ENCODE measurements at places on chromosomes 5 and 9. TPM values are rescaled to one million over a fixed set of nuclear protein-coding genes. Genes with fewer than 3 reads are reported as not detected.

FGF10 gene
- polyA plus RNA-seq = not detected

RNF183 gene
- polyA plus RNA-seq = not detected

LCN10 gene
- polyA plus RNA-seq = 55.6 TPM

ENTREP1 gene
- not detected for polyA plus RNA-seq

IFNA2 gene
- polyA plus RNA-seq = not detected

WNT8A gene
- polyA plus RNA-seq = not detected

DNA sequence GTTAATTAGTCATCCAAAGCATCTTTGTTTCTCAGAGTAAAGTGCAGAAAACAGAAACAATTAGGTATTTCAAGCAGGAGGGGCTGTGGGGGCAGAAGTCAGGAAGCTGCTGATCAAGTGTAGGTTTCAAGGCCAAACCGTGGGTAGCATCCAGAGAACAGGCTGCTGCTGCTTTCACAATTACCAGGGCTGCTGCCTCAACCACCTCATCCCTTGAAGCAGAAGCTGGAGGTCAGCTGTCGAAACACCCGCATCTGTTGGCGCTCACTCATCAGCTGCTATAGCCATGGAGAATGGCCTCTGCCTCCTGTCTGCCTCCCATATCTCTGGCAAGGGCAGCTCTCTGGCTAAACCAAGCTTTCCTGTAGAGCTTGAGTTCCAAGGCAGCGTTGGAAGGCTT is 122.9 kb upstream of the OSMR start:
- H3K4me3 ChIP-seq = no peak overlapping the region
- DNase-seq = no peak
- no peaks in the 10 kb centered on the region for H3K36me3 ChIP-seq
- no peak overlapping the region for H3K27ac ChIP-seq
- H3K4me1 ChIP-seq = no peaks in the 10 kb centered on the region

DNA sequence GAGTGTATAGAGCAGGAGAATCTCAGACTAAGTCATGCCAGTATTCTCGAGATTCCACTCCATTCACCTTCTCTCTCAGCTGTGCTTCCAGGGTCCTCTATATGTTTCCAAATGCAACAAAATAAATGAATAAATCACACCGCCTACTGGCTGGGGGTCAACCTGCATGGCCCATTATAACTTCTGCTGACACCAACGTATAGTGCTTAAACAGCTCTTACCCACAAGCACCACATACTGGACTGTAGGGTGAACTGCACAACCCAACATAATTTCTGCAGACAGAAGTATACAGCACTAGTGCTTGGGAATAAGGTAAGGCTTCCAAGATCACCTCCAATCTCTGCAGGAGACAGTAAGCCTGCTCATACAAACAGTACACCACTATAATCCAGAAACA is 33.1 kb upstream of the HTR4 start:
- no peak overlapping the region for H3K27ac ChIP-seq
- peaks cover 22% of the 10 kb centered on the region for H3K36me3 ChIP-seq
- peaks cover 34% of the 10 kb centered on the region for H3K27me3 ChIP-seq
- no peaks in the 10 kb centered on the region for H3K4me1 ChIP-seq
- no peak for DNase-seq

GRCh38 chr5:120516805-120517204 is 52.7 kb downstream of the PRR16 start:
- H3K4me3 ChIP-seq = no peak overlapping the region
- no peak overlapping the region for H3K27ac ChIP-seq
- no peaks in the 10 kb centered on the region for H3K27me3 ChIP-seq
- no peaks in the 10 kb centered on the region for H3K4me1 ChIP-seq
- DNase-seq = no peak

DNA sequence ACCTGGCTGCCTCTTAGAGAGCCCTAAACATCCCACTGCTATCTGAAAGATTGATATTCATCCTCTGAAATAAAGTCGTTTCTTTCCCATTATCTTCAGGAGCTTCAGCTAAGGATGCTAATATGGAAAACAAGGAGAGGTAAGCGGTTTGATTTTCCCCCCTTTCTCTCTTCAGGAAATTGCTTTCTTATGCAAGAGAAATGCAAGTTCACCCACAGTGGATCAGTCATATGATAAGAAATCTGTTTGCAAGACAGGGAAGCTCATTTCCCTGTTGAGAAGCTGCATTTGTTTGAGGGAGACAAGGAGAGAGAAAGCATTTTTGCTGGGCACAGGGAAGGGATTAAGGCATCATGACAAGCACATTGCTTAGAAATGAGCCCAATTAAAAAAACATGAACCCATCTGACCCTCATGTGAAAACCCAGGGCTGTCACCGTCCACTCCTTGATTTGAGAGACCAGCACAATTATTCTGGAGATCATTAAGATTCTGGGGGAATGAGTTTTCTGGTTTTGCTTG is 53.7 kb upstream of the BOD1 start:
- no peak overlapping the region for H3K4me3 ChIP-seq
- H3K27ac ChIP-seq = no peak overlapping the region
- no peaks in the 10 kb centered on the region for H3K36me3 ChIP-seq
- no peaks in the 10 kb centered on the region for H3K4me1 ChIP-seq
- no peak for DNase-seq

DNA sequence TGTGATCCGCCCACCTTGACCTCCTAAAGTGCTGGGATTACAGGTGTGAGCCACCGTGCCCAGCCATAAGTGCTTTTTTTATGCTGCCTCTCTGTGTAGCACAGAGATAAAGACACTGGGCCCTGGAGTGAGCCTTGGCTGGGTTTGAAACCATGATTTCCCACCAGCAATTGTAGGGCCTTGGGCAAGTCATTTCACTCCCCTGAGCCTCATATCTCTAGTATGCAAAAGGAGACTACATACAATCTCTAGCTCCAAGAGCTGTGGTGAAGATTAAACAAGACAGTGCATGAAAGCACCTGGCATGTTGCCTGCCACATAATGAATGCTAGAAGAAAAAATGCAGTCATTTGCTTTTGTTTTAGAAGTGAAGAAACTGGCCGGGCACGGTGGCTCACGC is 3.9 kb downstream of the FABP6 start:
- no peaks in the 10 kb centered on the region for H3K27me3 ChIP-seq
- no peak for DNase-seq
- H3K4me3 ChIP-seq = no peak overlapping the region
- H3K27ac ChIP-seq = no peak overlapping the region
- no peaks in the 10 kb centered on the region for H3K4me1 ChIP-seq

GRCh38 chr5:137598399-137598798 is 99.3 kb upstream of the SPOCK1 start:
- DNase-seq = no peak
- H3K36me3 ChIP-seq = no peaks in the 10 kb centered on the region
- H3K4me3 ChIP-seq = no peak overlapping the region
- H3K27ac ChIP-seq = no peak overlapping the region

DNA sequence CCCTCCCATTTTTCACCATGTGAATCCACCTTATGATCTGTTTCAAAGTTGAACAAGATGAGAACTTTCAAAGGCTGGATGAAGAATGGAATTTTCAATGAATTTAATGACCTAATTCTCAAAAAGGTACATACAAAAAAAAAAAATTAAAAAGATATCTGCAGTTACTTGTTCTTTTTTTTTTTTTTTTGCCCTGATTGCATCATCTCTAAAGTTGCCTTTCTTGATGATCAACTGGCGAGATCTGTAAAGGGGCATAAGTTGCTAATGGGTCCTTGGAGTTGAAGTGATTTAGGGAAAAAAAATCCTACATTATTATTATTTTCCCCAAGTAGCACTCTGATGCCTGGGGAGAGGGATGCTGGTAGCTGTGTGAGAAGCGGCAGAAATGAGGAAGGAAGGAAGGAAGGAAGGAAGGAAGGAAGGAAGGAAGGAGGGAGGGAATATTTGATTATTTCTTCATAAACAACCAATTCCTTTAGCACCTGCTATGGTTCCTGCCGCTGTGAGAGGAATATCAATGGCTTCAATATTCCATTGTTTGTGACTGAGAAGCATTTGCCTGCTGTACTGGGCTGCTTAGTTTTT is 48.8 kb upstream of the CD180 start:
- no peaks in the 10 kb centered on the region for H3K36me3 ChIP-seq
- no peaks in the 10 kb centered on the region for H3K27me3 ChIP-seq
- H3K27ac ChIP-seq = peak overlapping the region; percentile 95
- H3K4me1 ChIP-seq = peaks cover 2% of the 10 kb centered on the region

GRCh38 chr5:139743001-139743771 is 52.4 kb upstream of the PSD2 start:
- H3K27ac ChIP-seq = peak overlapping the region; percentile 1
- no peak for DNase-seq
- H3K27me3 ChIP-seq = no peaks in the 10 kb centered on the region
- peak overlapping the region; percentile 20 for H3K4me3 ChIP-seq
- peaks cover 66% of the 10 kb centered on the region for H3K4me1 ChIP-seq

DNA sequence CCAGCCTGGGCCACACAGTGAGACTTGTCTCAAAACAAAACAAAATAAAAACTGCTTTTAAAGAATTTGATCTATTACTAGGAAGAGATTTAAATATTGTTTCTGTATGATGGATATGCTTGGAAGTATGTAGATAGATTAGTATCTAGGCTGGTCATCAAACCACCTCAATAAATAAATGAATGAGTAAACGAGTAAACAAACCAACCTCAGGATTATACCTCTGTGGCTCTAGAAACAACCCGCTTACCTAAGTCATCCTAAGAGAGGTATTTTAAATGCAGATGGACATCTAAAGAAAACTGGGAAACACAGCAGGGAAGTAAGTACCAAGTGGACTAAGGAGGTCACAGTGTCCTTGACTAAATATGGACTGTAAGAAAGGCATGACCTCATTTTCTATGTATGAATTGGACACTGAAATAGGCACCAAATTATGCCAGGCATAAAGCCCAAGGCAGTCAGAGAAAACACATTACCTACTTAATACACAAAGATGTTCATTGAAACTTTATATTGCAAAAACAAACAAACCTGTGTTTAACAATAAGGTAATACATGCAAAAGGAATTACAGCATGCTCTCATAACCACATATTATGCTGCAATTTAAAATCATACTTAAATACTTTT is 7.3 kb downstream of the ANKH start:
- no peaks in the 10 kb centered on the region for H3K36me3 ChIP-seq
- no peak overlapping the region for H3K4me3 ChIP-seq
- H3K27ac ChIP-seq = no peak overlapping the region

DNA sequence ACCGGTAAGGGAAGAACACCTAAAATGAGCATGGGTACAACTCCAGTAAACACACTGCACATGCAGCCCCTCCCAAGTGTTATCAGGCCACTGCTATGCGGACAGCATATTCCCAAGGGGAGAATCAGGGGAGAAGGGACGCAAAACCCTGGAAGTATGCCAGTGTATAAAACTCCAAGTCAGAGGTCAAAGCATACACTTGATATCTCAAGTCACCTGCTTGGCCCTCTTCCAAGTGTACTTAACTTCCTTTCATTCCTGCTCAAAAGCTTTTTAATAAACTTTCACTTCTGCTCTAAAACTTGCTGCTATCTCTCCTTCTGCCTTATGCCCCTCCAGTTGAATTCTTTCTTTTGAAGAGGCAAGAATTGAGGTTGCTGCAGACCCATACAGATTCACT is 408.1 kb downstream of the HTR1A start:
- no peak for DNase-seq
- H3K36me3 ChIP-seq = no peaks in the 10 kb centered on the region
- no peak overlapping the region for H3K27ac ChIP-seq
- no peak overlapping the region for H3K4me3 ChIP-seq
- no peaks in the 10 kb centered on the region for H3K27me3 ChIP-seq

- H3K36me3 ChIP-seq = no peaks in the 10 kb centered on the region
- H3K4me1 ChIP-seq = peaks cover 16% of the 10 kb centered on the region
- H3K27ac ChIP-seq = no peak overlapping the region
- H3K4me3 ChIP-seq = peak overlapping the region; percentile 24
- H3K27me3 ChIP-seq = no peaks in the 10 kb centered on the region
Measured at GRCh38 chr9:35687972-35688557, 1.7 kb downstream of the TPM2 start.

GRCh38 chr5:63398346-63398745 is 563.9 kb downstream of the HTR1A start:
- no peaks in the 10 kb centered on the region for H3K4me1 ChIP-seq
- H3K36me3 ChIP-seq = no peaks in the 10 kb centered on the region
- DNase-seq = no peak

- H3K27me3 ChIP-seq = no peaks in the 10 kb centered on the region
- no peaks in the 10 kb centered on the region for H3K4me1 ChIP-seq
- H3K36me3 ChIP-seq = no peaks in the 10 kb centered on the region
- no peak overlapping the region for H3K4me3 ChIP-seq
- H3K27ac ChIP-seq = no peak overlapping the region
- DNase-seq = no peak
Measured at GRCh38 chr5:82405161-82405560, 127.0 kb upstream of the RPS23 start.

DNA sequence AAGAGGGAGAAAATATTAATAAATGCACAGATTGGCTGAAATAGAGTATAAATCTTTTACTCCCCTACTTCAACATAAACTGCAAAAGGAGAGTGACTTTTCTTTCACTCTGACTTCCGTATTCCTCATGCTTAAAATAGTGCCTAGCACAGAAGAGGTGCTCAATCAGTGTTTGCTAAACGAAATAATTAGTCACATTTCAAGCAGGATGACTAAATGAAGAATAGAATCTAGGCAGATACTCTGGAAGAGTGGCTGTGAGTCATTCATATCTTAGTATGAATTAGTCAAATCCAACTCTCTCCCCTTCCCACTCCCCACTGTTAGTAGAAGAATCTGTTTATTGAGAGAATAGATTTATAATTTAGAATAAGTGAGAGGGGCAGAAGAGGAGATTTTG is 4.8 kb downstream of the CD274 start:
- H3K27ac ChIP-seq = no peak overlapping the region
- H3K4me3 ChIP-seq = no peak overlapping the region
- H3K4me1 ChIP-seq = peaks cover 13% of the 10 kb centered on the region
- no peaks in the 10 kb centered on the region for H3K27me3 ChIP-seq

- H3K36me3 ChIP-seq = no peaks in the 10 kb centered on the region
- no peak for DNase-seq
- H3K27ac ChIP-seq = no peak overlapping the region
- no peak overlapping the region for H3K4me3 ChIP-seq
Measured at GRCh38 chr5:156121234-156121633, 205.7 kb upstream of the SGCD start.
